AG04450 (cell line): ENCODE measurements at places on chromosomes 1 and 21. TPM values are rescaled to one million over a fixed set of nuclear protein-coding genes. Genes with fewer than 3 reads are reported as not detected.

DNA sequence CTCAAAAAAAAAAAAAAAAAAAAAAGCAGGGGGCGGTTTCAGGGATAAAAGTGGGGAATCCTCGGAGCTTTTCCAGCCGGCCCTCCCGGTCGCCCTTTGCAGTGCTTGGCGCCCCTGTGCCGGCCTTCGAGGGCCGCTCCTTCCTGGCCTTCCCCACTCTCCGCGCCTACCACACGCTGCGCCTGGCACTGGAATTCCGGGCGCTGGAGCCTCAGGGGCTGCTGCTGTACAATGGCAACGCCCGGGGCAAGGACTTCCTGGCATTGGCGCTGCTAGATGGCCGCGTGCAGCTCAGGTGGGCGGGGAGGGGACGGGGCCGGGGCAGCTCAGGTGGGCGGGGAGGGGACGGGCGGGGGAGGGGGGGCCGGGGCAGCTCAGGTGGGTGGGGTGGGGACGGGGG, 25.3 kb downstream of the RNF223 start:
- DNase-seq: no peak

ERG gene
- polyA plus RNA-seq: not detected in 2 replicates

DNA sequence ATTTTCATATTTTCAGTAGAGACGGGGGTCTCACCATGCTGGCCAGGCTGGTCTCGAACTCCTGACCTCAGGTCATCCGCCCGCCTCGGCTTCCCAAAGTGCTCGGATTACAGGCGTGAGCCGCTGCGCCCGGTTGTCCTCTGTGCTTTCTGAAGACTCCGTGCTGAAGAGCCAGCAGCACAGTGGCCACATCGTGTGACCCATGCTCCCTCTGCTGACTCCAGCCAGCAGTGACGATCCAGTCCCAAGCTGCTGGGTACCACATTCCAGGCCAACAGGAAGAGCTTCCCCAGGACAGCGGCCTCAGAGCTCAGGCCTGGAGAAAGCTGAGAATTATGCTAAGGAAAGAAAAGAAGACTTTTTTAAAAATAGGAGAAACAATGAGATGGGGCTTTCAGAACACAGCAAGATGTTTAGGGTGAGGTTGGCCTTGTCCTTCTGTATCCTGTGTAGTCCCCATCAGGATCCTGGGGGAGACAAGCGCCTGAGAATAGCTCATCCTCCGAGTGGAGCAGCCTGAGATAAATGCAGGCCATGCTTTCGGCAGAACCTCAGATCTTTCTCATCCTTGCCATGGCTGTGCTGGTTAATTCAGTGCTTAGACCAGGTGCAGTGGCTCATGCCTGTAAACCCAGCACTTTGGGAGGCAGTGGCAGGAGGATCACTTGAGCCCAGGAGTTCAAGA, 207.1 kb downstream of the SLC35F3 start:
- no peak for DNase-seq

GRCh38 chr1:107824946-107825345, 140.0 kb downstream of the VAV3 start:
- DNase-seq: no peak

- no peak for DNase-seq
Measured at GRCh38 chr21:43005635-43006034, 31.3 kb downstream of the PKNOX1 start.

TGFB2 gene
- polyA plus RNA-seq: 10.2 and 14.8 TPM in 2 replicates

DNA sequence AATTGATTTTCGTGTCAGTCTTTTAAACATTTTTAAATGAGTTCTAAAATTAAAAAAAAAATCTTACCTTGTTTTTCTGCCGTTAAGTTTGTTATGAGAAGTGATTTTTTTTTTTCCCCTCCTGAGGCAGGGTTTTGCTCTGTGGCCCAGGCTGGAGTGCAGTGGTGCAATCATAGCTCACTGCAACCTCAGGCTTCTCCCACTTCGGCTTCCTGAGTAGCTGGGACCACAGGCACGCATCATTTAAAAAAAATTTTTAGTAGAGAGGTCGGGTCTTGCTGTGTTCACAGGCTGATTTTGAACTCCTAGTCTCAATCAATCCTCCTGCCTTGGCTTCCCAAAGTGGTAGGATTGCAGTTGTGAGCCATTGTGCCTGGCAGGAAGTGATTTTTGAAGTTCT, 41.1 kb downstream of the MTR start:
- DNase-seq: no peak

GRCh38 chr1:115135681-115136080, 46.4 kb upstream of the TSPAN2 start:
- no peak for DNase-seq

DNA sequence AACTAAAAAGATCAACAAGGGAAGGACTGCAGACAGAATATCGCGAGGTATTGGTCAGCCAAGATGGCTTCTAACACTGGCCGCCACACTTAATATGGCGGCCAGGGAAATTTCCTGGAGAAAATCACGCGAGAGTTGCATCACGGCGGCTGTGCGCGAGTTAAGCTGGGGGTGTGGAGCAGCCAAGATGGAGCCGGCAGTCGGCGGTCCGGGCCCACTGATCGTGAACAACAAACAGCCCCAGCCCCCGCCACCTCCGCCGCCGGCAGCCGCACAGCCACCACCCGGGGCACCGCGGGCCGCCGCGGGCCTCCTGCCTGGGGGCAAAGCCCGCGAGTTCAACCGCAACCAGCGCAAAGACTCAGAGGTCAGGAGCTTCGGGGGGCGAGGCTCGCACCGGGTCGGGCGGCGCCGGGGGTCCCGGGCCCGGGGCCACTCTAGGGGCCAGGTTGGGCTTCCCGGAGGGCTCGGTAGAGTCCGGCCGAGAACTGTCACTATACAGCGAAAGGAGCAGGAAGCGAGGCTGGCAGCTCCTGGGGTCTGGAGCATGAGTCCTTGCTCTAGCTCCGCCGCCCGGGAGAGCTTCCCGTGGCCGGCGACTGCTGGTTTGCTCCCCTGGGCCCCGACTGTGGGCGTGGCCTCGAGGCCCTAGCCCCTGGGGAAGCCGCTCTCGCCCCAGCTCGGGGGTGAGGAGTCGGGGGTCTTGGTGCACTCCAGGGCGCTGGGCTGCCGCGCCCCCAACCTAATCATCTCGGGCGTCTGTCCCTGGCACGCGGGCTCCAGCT, at the start of gene STRIP1:
Gene STRIP1 (plus strand): TSS at position 174 of the 785 bp plus-strand sequence. CDS start 14 bp downstream, at position 188.
- DNase-seq: peak; percentile 95

GRCh38 chr1:11735531-11735853, 444 bp upstream of the AGTRAP start:
- DNase-seq: no peak

PRAMEF2 gene
- not detected in 2 replicates for polyA plus RNA-seq

DNA sequence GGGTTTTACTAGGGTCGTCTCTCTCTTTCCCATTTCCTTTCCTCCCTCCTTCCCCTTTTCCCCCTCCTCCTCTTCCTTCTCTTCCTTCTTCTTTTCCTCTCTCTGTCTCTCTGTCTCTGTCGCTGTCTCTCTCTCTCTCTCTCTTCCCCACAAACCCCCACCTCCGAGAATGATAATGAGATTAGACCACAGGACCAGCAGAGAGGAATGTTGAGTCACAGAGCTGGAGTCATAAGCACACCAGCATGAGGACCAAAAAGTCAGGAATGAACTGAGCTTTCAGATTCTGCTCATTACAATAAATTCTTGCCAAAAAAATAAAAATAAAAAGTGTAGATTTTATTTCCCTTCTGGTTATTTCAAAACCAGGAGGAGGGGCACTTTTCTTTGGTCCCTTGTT, 377.4 kb downstream of the LTN1 start:
- DNase-seq: no peak

IBA57 gene
- 1.4 and 1.7 TPM in 2 replicates for polyA plus RNA-seq

GRCh38 chr1:151311589-151312331, 15.5 kb downstream of the PI4KB start:
- peak; percentile 97 for DNase-seq

GRCh38 chr1:212401838-212402582, 12.7 kb downstream of the PACC1 start:
- DNase-seq: no peak

GRCh38 chr1:246765521-246765920, 41.3 kb downstream of the SCCPDH start:
- no peak for DNase-seq

GRCh38 chr1:108208724-108209446, 8.7 kb upstream of the SLC25A24 start:
- DNase-seq: no peak

GRCh38 chr21:42616446-42616845, 37.0 kb upstream of the PDE9A start:
- no peak for DNase-seq

DNA sequence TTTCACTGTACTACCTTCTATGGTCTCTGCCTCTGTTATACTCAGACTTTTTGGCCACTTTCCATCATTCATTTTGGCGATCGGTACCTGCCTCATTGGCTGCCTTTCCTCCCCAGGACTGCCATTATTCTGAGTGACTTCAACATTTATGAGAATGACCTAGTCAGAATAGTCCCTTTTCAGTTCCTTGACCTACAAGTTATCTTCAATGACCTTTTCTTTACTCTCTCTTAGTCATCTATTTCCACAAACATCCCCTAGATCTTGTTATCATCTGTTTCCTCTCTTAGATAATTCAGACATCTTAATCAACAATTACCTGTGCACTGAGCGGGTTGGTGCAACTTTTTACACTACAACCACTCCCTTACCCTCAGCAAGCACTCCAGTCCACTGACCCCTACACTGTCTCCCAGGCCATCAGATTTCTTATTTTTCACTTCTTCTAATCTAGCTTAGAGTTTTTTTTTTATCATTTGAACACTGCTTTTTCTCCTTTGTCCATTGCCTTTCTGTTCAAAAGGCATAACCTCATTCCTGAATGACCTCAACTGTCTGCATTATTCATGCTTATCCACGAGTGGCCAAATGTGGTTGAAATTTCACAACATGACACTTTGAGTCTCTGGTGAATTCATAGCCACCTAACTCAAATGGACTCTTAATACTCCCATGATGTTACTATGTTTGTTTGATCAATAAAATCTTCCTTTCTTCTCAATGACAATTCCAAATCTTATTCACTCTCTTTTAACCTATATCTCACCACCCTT, 112.7 kb downstream of the HMCN1 start:
- DNase-seq: no peak

GRCh38 chr1:62295921-62296491, 23.2 kb downstream of the KANK4 start:
- no peak for DNase-seq

DNA sequence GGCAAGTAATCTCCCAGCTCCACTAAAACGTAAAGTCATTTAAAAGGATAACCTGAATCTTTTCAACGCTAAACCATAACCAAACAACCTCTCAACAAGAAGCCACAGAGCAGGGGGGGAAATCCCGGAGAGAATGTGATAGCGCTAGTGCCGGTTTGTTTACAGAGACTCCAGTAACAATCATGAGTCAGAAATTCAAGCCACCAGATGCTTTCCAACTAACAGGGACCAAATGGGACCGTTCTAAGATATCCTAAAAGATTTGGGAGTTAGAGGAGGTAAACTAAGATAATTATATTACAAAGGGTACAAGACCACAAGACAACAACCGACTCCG, 825 bp downstream of the DCAF8 start:
- DNase-seq: peak; percentile 76

KRTAP19-3 gene
- polyA plus RNA-seq: not detected in 2 replicates

DNA sequence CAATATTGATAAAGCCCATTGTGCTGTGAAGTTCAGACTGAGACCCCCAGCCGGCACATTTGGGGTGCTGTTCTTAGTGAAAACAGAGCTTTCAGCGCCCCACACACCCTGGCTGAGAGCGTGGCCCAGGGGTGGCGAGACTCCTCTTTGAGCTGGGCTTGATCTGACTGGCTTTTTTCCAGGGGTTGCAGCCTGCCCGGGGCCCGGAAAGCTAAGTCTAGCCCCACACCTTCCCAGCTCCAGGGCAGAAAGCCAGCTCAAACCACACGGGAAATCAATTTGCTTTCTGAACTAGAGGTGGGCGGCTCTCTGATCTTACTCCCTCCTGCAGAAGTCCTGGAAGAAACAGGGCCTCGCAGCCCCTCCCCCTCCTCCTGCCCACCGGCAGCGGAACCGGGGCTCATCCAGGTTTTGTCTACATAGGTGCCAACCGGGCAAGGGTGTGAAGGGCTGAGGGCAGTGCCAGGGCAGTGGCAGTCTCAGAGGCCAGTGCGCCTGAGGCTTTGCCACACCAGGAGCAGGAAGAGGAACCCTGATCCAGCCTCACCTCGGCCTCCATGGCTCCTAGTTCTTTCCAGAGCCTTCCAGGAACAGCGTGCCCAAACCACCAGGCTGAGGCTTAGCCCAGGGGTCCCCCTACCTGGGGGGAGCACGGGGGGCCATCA, 155.3 kb downstream of the NPHP4 start:
- no peak for DNase-seq

DNA sequence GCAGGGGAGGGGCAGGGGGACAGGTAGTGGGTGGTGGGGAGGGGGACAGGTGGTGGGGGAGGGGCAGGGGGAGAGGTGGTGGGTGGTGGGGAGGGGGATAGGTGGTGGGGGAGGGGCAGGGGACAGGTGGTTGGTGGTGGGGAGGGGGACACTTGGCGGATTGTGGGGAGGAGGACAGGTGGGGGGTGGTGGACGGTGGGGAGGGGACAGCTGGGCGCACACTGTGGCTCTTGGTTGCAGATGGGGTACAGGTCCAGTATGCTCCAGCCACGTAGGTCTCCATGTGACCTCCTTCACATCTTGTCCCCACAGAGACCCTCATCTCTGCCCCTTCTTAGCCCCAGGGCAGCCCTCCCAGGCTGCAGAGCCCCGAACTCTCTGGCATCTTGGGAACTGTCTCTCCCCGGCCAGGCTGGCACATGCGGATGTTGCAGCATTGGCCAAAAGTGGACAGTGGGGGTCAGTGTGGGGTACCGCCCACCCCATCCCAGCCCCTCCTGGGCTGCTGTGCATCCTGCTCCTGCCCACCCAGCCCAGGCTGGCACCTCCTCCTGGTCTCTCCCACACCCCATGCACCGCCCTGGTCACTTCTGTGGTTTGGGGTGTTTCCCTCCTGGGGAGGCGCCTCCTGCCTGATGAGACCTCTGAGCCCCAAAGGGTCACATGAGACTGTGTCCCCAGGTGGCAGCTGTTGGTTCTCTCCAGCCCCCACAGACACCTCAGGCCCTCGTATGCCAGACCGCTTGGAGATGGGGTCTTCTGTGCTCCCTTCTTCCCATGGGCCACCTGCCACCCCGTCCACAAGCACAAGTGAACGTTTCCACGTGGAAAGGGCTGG, 7.6 kb upstream of the SLC19A1 start:
- DNase-seq: no peak

- DNase-seq: no peak
Measured at GRCh38 chr1:56977910-56978309, 12.1 kb upstream of the C8B start.

CD52 gene
- not detected in 2 replicates for polyA plus RNA-seq

DNA sequence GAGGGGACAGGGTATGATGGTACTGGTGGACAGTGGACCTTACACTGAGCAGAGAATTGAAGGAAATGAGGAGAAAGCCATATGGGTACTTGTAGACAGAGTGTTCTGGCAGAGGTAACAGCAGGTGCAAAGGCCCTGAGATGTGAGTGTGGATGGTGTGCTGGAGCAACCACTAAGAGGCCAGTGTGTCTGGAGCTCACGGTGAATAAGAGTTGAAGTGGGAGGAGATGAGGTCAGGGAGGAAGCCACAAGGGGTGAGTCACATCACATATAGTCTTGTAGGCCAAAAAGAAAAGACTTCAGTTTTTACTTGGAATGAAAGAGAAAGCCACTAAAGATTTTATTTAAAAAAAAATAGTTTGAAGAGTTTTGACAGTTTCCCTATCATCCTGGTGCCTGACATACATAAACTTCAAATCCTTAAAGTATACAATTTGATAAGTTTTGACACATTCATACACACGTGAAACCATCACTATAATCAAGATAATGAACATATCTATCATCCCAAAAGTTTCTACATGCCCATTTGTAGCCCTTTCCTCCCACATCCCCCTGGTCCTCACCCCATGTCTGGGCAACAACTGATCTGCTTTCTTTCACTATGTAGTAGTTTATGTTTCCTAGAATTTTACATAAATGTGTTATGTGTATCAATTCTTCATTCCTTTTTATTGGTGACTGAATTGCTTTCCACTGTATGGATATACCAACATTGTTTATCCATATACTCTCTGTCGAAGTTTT, 148.4 kb downstream of the GPATCH2 start:
- peak; percentile 53 for DNase-seq
